ENCODE measurements at places on chromosomes 2 and 18. TPM values are rescaled to one million over a fixed set of nuclear protein-coding genes. Genes with fewer than 3 reads are reported as not detected.

Gene BMP10
- not detected for total RNA-seq

Gene MBP
- 19.2 TPM for total RNA-seq

Gene UGT1A10
- total RNA-seq, result not detected

Gene GDF7
- 0.06 TPM for total RNA-seq

Gene CDK5R2
- not detected for total RNA-seq

GRCh38 chr18:50397023-50397422, 22.2 kb downstream of the SKA1 start:
- DNase-seq, result no peak

GRCh38 chr2:150989969-150990368, 271.7 kb downstream of the RBM43 start:
- no peak for DNase-seq

GRCh38 chr18:10086458-10087210, 172.8 kb downstream of the VAPA start:
- no peak for DNase-seq

DNA sequence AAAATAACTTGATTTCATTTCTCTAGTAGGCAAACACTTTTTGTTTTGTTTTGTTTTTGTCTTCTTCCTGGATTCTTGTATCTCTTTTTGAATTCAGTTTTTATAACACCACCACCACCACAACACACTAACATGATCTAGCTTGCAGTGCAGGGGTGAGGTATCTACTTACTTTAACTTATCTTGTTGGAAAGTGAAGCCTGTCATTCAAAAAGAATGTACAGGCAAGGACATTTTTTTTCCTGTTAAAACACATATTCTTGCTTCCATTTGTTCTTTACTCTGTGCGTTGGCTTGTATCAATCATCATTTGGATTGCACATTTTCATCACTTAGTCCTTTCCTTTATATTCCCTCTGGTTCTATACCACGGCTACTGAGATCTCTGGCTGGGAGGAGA, 824.2 kb downstream of the PLCL1 start:
- DNase-seq, result no peak
